A549 treated with CORT108297 at 1 μM for 4 hours (cell line): ENCODE measurements at places on chromosomes 6 and 20. TPM values are rescaled to one million over a fixed set of nuclear protein-coding genes. Genes with fewer than 3 reads are reported as not detected.

NMBR gene
- total RNA-seq = not detected in 5 replicates

SLC22A2 gene
- total RNA-seq = 0.08 TPM in 2 of 5 replicates, not detected in the others

HLA-DPA1 gene
- total RNA-seq = 0.05 to 0.22 TPM in 2 of 5 replicates, not detected in the others

ADGRB3 gene
- not detected in 5 replicates for total RNA-seq

KCNK15 gene
- 0.54 to 0.77 TPM (median 0.72 TPM) in 5 replicates for total RNA-seq

PNLDC1 gene
- total RNA-seq = 0.06 to 0.13 TPM (median 0.07 TPM) in 5 replicates

OVOL2 gene
- 0.07 to 0.42 TPM (median 0.18 TPM) in 5 replicates for total RNA-seq

CCDC167 gene
- total RNA-seq = 41.7 to 52.6 TPM (median 46.9 TPM) in 5 replicates

PRRC2A gene
- 69.6 to 93.6 TPM (median 87.5 TPM) in 5 replicates for total RNA-seq

GNAS-AS1 gene
- not detected in 5 replicates for total RNA-seq

PEX6 gene
- total RNA-seq = 6.7 to 10.0 TPM (median 9.7 TPM) in 5 replicates

GSTA4 gene
- total RNA-seq = 7.7 to 11.0 TPM (median 8.5 TPM) in 5 replicates

LRRN4 gene
- total RNA-seq = 0.05 TPM in 1 of 5 replicates, not detected in the others

SLC24A3 gene
- total RNA-seq = 0.02 TPM in 1 of 5 replicates, not detected in the others

SYNJ2 gene
- 47.2 to 60.8 TPM (median 59.0 TPM) in 5 replicates for total RNA-seq

CPNE5 gene
- total RNA-seq = 0.06 to 0.12 TPM (median 0.09 TPM) in 4 of 5 replicates, not detected in the other

DEFB124 gene
- not detected in 5 replicates for total RNA-seq

LTA gene
- total RNA-seq = 0.11 to 0.23 TPM in 2 of 5 replicates, not detected in the others

TBXT gene
- total RNA-seq = not detected in 5 replicates

PSORS1C2 gene
- total RNA-seq = not detected in 5 replicates

PBOV1 gene
- not detected in 5 replicates for total RNA-seq

SGK1 gene
- total RNA-seq = 38.2 to 62.7 TPM (median 43.0 TPM) in 5 replicates

FBXO30 gene
- 5.1 to 6.4 TPM (median 6.0 TPM) in 5 replicates for total RNA-seq

GABRR2 gene
- total RNA-seq = 0.05 to 0.13 TPM in 2 of 5 replicates, not detected in the others

SRMS gene
- not detected in 5 replicates for total RNA-seq

TMEM200A gene
- 0.03 to 0.05 TPM (median 0.05 TPM) in 4 of 5 replicates, not detected in the other for total RNA-seq

SLC32A1 gene
- not detected in 5 replicates for total RNA-seq

EYS gene
- total RNA-seq = 0.01 to 0.19 TPM (median 0.13 TPM) in 4 of 5 replicates, not detected in the other

PCNA gene
- 396 to 435 TPM (median 412 TPM) in 5 replicates for total RNA-seq

TCF19 gene
- 13.1 to 15.4 TPM (median 14.2 TPM) in 5 replicates for total RNA-seq

C6orf58 gene
- 0.13 to 0.24 TPM (median 0.15 TPM) in 5 replicates for total RNA-seq

CLVS2 gene
- total RNA-seq = 0.08 to 0.16 TPM (median 0.14 TPM) in 5 replicates

FAM209B gene
- total RNA-seq = 0.14 to 0.60 TPM (median 0.54 TPM) in 5 replicates

MCHR2 gene
- total RNA-seq = not detected in 5 replicates

NKX2-2 gene
- total RNA-seq = not detected in 5 replicates

APCDD1L gene
- total RNA-seq = 0.03 to 0.08 TPM (median 0.07 TPM) in 5 replicates

AP5S1 gene
- total RNA-seq = 12.9 to 19.8 TPM (median 17.4 TPM) in 5 replicates

SEL1L2 gene
- total RNA-seq = not detected in 5 replicates

SOBP gene
- total RNA-seq = 0.88 to 1.4 TPM (median 1.0 TPM) in 5 replicates

ISM1 gene
- total RNA-seq = 0.27 to 0.46 TPM (median 0.37 TPM) in 5 replicates

GPX5 gene
- not detected in 5 replicates for total RNA-seq

SAPCD1 gene
- total RNA-seq = 2.7 to 4.9 TPM (median 4.1 TPM) in 5 replicates

NRSN1 gene
- total RNA-seq = not detected in 5 replicates

C20orf202 gene
- total RNA-seq = 0.05 to 0.13 TPM (median 0.07 TPM) in 3 of 5 replicates, not detected in the others

XKR7 gene
- 0.02 TPM in 1 of 5 replicates, not detected in the others for total RNA-seq

CLPSL2 gene
- 0.70 to 1.2 TPM (median 0.80 TPM) in 5 replicates for total RNA-seq

FUT9 gene
- total RNA-seq = not detected in 5 replicates

DPM1 gene
- total RNA-seq = 67.4 to 98.7 TPM (median 70.6 TPM) in 5 replicates

GATA5 gene
- 0.53 to 0.92 TPM (median 0.81 TPM) in 5 replicates for total RNA-seq

ECT2L gene
- total RNA-seq = not detected in 5 replicates

JPH2 gene
- total RNA-seq = 1.1 to 1.8 TPM (median 1.5 TPM) in 5 replicates

FERMT1 gene
- total RNA-seq = 15.4 to 17.4 TPM (median 16.2 TPM) in 5 replicates

GLP1R gene
- total RNA-seq = not detected in 5 replicates
